Stimulated activated CD4-positive, alpha-beta T cell treated with anti-CD3 and anti-CD28 coated beads, TNF-alpha, amount 100 ng/mL, for 4 hours (primary cell): ENCODE measurements at places on chromosomes 16 and 17.

- no peak for DNase-seq
These were observed 834.3 kb upstream of the CDH8 start for GRCh38 chr16:62870554-62870953.

- DNase-seq = no peak
These were observed 69.3 kb upstream of the MED13 start for GRCh38 chr17:62134397-62134796.

- DNase-seq = no peak
These were observed 16.8 kb downstream of the GUCY2D start for GRCh38 chr17:8019166-8019565.

DNA sequence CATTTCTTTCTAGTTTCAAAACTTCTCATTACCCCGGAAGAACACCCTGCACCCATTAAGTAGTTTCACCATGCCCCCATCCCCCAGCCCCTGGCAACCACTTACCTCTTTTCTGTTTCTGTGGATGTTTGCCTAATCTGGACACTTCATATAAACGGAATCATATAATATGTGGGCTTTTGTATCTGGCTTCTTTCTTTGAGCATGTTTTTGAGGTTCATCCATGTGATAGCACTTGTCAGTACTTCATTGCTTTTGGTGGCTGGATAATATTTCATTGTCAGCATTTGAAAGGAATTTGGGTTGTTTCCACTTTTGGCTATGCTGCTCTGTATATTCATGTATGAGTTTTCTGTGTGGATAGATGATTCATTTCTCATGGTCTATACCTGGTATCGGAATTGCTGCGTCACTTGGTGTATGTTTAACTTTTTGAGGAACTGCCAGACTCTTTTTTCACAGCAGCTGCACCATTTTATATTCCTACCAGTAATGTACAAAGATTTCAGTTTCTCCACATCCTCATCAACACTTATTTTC, 30.0 kb upstream of the SLC5A10 start:
- no peak for DNase-seq

- no peak for DNase-seq
These were observed 45.8 kb upstream of the ARHGAP17 start for GRCh38 chr16:25060920-25061319.

DNA sequence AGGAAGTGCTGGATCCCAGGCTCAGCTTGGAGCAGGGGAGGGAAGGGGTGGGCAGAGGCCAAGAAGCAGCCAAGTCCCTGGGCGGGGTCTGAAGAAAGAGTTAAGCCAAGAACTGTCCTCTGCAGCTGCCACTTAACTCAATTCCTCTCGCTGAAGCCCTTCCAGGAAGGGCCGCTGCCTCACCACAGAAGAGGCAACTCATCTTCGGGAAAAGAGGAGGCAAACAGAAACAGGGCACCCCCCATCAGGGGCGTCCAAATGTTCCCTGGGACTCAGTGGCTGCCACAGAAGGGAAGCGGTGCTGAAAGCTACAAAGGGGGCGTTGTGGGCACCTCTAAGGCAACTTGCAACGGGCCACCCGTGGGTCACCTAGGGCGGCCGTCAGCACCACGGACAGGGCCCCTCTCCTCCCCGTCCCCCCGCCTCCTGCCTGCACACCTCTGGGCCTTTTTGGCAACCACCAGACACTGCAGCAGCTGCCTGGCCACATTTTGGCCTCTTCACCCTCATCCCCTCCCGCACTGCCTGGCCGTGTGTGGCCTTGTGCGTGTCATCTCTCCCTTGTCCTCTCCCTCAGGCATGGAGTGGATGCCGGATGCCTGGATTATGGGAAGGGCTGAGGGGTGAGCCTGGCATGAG, 2.5 kb downstream of the TLCD3B start:
- no peak for DNase-seq

GRCh38 chr16:46923513-46924295, 39.5 kb downstream of the GPT2 start:
- DNase-seq = no peak

DNA sequence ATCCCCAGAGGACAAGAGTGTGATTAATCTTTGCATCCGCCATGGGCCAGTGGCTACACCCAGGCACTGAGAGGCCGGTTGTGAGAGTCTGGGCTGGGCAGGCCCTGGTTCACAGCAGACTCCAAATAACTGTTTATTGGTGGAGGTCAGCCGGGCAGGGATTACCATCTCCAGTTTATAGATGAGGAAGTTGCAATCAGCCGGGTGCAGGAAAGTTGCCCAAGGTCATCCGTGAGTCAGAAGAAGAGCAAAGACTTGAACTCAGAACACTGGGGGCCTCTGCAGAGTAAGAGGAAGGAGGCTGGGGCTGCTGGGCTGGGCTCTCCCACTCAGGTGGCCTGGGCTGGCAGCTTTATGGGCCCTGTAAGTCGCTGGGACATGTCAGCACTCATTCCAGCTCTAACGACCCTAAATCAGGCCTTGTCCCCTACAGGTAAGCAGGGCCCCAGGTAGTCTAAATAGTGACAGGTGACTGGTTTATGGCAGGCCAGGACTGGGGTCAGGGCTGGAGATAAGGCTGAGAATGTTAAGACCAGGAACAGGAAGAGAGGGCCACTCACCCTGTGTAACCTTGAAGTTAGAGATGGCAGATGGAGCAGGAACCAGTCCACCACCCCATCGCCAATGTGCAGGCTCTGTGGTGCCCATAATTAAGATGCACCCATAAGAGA, 2.1 kb upstream of the CA4 start:
- DNase-seq = no peak

DNA sequence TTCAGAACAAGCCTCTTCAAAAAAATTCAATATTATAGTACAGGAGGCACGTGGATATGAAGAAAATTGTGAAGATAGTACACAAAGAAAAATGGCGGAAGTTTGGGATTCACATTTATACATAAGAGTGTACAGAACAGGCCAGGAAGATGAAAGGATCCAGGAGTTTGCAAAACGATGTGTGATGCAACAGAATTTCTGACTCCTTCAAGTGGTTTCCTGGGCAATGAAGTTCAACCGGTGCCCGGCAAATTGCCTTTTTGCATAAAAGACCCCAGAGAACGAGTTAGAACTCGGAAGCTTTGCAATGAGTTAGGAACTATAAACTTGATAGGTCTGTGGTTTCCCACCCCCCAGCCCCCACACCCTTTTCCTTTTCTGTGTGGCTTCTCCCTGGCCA, 189.1 kb downstream of the SALL1 start:
- DNase-seq = no peak

DNA sequence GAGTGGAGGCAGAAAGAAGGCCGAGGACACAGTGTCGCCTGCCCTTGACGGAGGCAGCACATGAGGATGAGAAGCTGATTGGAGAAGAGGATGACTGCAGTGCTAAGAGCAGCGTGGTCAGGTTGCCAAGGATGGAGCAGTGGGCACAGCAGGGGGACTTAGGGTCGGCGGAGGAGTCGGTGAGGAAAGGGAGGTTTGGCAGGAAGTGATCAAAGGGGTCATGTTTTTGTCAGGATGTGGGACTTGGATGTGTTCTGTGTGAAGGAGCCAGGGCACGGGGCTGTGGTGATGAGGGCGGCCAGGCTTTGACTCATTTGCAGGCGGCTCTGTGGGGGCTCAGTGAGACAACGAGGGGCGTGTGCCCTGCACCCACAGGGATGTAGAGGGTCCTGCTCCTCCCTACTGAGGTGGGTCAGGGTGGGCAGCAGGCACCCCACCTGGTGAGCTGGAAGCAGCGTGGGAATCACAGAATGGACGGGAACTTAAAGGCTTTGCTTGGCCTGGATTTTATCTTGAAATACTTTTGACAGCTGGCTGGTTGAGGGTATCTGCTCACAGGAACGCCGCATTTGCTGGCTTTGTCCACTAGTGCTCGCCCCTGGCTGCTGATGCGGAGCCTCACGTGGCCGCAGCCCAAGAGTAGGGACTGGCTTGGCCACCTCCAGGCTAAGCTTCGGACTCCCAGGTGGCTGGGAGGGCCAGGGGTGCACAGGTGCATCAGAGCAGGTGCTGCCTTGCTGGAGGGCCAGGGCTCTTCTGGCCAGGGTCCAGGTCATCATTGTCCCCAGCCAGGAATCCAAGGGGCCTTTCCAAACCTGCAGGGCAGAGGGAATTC, 6.0 kb downstream of the MPG start:
- DNase-seq = no peak

- DNase-seq = no peak
These were observed 1.8 kb upstream of the ADAT1 start for GRCh38 chr16:75624921-75625334.

DNA sequence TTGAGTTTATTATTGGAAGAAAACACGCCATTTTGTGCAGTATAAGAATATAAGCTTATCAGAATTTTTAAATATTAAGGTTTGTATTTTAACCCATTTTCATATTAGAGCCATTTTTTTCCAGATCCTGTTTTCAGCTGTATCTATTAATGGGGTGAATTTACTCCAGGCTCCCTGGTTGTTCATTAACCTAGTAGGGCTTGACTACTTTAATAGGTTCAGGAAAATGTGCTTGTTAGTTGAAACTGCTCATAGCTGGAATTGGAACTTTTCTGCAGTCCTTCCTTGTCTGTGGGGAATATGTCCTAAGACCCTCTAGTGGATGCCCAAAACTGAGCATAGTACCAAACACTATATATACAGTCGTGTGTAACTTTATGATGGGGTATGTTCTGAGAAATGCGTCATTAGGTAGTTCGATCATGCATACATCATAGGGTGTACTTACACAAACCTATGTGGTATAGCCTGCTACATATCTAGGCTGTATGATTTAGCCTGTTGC, 28.0 kb downstream of the NFAT5 start:
- DNase-seq = no peak

DNA sequence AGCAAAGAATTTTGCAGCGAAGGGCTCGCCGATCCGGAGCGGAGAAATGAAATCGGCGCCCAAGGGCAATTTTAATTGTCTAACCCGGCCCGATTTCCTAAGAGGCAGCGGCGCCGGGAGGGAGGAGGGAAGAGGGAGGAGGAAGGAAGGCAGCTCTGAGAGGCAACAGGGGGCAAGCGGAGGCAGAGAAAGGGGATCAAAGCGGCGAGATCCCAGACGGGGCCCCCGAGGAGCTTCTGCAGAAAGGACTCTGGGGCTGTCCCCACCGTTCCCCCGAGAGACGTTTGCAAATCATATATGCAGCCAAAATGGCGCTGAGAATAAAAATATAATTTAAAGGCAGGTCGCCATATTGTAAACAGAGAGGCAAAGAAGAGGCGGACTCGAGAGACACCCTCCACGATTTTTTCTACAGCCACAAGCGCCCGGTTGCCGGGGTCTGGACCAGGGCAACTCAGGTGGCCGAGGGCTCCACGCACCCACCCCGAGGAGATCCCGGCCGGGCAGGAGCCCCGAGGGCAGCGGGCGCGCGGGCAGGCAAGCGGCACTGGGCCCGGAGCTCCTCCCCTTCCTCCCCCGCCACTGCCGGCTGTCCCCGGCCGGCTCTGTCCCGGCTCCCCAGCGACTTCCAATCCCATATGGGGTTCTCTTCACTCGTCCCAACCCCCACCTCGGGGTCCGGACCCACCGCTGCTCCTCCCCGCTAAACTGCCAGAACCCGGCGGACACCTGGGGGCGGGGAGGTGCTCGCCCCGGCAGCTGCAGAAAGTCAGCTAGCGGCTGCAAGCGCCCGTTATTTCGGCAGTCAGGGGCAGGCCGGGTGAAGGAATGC, 1.9 kb downstream of the PHF12 start:
- peak; percentile 28 for DNase-seq

DNA sequence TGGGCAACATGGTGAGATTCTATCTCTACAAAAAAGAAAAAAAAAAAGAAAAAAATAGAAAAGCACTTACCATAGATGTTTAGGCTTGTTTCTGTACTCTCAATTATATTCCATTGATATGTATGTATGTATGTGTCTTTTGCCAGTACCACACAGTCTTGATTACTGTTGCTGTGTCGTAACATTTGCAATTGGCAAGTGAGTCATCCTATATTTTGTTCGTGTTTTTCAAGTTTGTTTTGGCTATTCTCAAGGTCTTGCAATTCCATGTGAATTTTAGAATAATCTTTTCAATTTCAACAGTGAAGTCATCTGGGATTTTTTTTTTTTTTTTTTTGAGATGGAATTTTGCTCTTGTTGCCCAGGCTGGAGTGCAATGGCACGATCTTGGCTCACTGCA, 19.3 kb downstream of the SPECC1 start:
- no peak for DNase-seq

DNA sequence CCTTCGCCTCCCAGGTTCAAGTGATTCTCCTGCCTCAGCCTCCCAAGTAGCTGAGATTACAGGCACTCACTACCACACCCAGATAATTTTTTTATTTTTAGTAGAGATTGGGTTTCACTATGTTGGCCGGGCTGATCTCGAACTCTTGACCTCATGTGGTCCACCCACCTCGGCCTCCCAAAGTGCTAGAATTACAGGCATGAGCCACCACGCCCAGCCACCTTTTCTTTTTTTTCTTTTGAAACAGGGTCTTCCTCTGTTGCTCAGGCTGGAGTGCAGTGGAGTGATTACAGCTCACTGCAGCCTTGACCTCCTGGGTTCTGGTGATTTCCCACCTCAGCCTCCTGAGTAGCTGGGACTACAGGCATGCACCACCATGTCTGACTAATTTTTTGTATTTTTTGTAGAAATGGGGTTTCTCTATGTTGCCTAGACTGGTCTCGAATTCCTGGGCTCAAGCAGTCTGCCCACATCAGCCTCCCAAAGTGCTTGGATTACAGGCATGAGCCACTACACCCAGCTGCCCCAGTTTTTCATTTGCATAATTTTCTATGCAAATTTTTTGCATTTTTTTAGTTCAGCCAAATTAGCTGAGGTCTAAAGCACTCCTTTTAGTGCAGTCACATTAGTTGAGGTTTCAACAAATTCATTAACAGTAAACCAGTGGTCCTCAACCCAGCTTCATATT, 11.3 kb downstream of the WWP2 start:
- DNase-seq = no peak
